ENCODE measurements at places on chromosomes 12 and 14.

DNA sequence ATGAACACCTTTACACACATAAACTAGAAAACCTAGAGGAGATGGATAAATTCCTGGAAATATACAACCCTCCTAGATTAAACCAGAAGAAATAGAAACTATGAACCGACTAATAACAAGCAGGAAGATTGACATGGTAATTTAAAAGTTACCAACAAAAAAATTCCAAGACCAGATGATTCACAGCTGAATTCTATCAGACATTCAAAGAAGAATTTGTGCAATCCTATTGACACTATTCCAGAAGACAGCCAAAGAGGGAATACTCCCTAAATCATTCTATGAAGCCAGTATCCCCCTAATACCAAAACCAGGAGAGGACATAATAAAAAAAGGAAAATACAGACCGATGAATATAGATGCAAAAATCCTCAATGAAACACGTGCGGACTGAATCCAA, 102.6 kb upstream of the KRR1 start:
- no peak for DNase-seq

- no peak for DNase-seq
Observed at GRCh38 chr14:68981539-68981976, 2.5 kb upstream of the ACTN1 start.

- DNase-seq = no peak
Observed at GRCh38 chr12:39287817-39288216, 155.1 kb downstream of the KIF21A start.

GRCh38 chr12:89977405-89978085, 268.9 kb upstream of the ATP2B1 start:
- DNase-seq = no peak

- DNase-seq = no peak
Observed at GRCh38 chr12:24617471-24617870, 331.4 kb downstream of the BCAT1 start.

DNA sequence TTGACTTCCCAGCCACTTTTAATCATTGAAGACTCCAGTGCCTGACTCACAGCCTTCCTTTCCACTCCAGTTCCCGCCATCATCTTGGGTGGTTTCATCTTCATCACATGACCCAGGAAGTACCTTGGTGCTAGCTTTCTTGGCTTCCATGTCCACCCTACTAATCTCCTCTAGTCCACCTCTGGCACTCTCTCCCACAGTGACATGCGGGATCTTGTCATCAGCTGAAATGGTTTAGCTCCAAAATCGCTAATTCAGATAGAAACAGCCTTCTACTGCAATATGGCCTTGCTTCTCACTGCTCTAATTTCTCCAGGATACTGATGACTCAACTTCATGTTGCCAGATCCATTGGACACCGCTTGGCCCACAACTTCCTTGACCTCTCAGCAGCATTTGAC, 24.5 kb downstream of the WDR20 start:
- no peak for DNase-seq

- DNase-seq = no peak
Observed at GRCh38 chr12:57098546-57098945, 9.6 kb downstream of the NAB2 start.

DNA sequence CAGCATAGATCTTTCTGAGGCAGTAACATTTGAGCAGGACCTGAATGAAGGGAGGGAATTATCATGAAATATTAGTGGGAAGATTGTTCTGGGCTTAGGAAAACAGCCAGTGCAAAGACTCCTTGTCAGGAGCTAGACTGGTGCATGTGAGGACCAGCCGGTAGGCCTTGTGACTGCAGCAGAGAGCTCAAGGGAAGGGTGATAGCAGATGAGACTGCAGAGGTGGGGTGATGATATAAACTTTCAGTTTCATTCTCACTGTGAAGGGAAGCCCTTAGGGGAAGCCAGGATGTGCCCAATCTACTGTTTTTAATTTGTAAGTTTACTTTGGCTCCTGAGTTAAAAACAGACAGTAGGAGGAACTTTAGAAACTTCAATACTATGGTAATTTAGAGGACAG, 12.4 kb downstream of the IL22 start:
- no peak for DNase-seq

DNA sequence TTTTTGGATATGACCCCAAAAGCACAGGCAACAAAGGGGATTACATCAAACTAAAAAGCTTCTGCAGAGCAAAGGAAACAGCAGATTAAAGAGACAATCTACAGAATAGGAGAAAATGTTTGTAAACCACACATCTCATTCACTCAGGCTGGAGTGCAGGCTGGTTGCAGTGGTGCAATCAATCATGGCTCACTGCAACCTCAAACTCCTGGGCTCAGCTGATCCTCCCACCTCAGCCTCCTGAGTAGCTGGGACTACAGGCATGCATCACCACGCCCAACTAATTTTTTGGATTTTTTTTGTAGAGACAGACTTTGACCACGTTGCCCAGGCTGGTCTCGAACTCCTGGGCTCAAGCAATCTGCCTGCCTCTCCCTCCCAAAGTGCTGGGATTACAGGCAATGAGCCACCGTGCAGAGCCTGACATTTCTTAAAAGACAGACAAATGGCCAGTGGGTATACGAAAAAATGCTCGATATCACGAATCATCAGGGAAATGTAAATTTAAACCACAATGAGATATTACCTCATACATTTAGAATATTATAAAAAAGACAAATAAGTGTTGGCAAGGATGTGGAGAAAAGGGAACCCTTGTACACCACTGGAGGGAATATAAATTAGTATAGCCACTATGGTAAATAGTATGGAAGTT, 9.8 kb downstream of the NCKAP5L start:
- DNase-seq = no peak

GRCh38 chr14:101178184-101179072, 274.9 kb upstream of the RTL1 start:
- no peak for DNase-seq

- DNase-seq = no peak
Observed at GRCh38 chr12:42409471-42409870, 83.5 kb downstream of the PPHLN1 start.

- DNase-seq = no peak
Observed at GRCh38 chr14:45247427-45247826, 5.6 kb downstream of the MIS18BP1 start.

DNA sequence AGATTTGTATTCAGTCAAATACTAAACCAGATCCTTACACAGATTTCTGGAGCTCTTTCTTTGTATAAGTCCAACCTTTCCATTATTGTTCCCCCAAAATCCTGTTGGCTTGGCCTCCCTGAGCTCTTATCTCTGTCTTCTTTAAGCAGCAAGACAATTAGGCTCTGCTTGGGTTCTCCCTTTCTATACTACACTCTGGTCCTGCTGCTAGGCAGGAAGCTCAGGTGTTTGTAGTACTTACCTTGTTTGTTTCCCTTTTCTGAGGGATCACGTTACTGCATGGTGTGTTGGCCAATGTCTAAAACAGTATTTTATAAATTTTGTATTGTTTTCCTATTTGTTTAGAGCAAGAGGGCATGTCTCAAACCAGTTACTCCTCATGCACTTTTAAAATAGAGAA, 192.9 kb downstream of the PRKD1 start:
- DNase-seq = no peak

GRCh38 chr14:102918438-102918837, 4.0 kb upstream of the AMN start:
- DNase-seq = no peak

DNA sequence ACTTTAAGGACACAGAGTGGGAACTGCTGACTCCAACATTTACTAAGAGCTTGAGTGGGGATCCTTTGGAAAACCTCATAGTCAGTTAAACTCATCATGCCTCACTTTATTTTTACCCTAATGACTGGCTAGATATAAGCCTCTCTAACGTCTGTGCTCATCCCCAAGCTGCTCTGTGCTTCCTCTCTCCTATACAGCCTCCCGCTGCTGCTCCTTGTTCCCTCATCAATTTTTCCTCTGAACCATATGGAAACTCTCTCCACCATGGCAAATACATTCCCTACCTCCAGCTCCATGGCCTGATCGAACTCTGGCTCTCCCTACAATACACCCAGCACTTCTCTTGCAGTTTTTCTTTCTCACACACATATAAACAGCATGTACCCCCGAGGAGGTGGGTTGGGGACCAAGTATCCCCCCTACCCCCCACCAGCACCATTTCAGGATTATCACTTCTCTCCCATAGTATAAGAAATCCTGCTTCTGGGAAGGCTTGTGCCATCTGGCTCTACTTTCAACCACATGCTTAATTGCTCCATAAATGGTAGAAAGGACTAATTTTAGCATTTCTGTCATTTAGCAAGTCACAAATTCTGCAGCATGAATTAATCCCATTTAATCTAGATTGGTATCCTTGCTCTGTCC, 39.2 kb upstream of the DYRK2 start:
- DNase-seq = no peak

DNA sequence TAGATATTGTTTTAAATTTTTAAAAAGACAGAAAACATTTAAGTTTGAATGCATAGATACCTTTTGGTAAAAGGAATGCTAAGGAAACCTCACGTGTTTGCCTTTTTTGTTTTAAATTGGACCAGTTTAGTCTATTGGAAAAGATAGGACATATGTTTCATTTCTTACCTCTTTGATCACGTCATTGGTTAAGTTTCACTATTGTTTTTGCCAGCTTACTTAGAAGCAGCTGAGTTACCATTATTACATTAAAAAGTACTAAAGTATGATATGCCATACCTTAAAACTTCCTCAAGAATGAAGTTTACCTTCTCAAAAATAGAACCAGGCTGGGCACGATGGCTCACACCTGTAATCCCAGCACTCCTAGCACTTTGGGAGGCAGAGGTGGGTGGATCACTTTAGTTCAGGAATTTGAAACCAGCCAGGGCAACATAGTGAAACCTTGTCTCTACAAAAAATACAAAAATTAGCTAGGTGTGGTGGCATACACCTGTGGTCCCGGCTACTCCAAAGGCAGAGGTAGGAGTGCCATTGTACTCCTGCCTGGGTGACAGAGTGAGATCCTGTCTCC, 54.4 kb downstream of the SRGAP1 start:
- no peak for DNase-seq

DNA sequence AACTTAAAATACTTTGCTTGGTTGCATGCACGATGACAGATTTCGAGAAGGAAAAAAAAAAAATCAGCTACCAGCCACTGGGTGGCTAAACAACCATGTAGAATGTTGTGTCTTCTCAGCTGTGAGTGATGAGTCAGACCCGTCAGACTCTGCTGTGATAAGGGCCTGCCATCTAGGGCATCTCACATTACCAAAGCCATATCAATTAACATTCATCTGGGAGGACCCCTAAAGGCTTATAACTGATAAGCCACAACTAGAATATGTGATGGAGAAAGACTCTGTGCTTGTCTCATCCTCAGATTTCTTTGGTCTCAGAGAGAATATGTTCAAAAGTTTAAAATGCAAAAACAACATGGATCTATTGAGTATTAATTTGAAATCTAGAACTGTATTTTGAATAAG, 111.5 kb downstream of the PAX9 start:
- DNase-seq = no peak

DNA sequence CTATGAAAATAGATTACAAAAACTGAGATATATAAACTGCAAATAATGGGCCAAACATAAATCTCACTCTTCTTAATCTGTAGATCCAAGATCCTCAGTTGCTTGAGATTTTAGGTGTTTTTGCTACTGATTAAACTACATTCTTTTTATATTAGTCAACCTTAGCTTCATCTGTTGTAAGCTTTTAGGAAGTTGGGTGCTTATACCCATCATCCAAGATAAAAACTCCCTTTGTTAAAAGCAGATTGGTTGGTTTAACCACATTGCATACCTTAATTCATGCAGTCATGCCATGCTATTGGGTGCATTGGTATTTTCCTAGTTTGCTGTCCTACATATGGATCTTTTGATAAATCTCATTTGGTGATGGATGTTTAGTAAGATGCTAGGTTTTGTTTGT, 46.2 kb upstream of the DIP2B start:
- DNase-seq = no peak
